ENCODE measurements at places on chromosomes 5 and 9.

DNA sequence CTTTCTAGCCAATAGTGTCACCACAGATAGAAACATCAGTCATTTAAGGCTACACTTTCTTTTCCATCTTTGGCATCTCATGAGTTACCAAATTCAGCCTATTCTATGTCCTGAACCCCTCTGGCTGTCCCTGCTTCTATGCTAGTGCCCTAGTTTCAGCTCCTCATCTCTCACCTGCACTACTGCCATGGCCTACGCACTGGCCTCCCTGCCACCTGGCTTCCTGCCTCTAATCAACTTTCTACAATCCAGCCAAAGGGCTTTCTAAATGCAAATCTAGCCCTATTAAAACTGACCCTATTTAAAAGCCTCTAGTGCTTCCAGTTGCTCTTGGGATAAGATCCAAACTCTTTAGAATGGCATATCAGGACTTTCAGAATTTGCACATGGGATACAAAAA lies 482.9 kb downstream of the TMEM38B start:
- no peak for DNase-seq

DNA sequence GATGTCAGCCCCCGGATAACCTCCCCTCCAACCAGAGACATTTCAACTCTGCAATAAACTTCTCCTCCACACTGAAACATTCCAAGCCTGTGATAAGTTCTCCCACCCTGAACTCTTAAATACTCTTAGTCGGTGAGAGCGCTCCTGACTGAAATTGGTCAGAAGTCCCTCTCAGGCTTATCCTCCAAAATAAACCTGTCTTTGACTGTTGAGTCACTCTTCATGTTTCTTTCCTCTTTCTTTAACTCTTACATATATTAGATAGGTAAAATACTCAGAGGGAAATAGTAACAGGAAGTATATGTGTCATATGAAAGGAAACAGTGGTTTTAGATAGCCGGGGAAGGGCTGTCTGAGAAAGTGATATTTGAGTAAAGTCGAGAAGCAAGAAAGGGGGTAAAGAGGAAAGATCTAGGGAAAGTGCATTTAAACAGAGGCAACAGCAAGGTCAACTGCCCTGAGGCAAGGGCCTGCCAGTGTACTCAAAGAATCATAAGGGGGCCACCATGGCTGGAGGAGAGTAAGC lies 11.0 kb upstream of the FAM81B start:
- no peak for DNase-seq

GRCh38 chr5:155290937-155291336 lies 277.4 kb downstream of the KIF4B start:
- DNase-seq = no peak

DNA sequence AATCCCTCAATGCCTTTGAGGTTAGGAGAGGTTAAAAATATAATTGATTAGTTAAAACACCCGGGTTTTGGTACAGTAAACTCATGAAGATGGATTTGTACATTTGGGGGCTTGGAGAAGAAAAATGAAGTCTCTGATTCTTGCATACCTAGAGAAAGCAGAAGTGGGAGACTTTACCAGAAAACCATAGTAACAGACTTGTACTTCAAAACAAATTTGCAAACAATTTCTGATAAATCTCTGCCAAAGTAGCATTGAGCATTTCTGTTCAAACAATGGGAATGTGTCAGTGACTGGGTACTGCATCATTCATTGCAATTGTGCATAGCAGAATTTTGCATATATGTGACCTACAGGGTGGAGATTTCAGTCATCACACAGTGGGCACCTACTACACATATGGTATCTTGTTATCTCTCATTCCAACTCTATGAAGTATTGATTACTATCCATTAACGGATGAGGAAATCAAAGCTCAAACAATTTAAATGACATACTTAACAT lies 256.9 kb downstream of the PLK2 start:
- no peak for DNase-seq

- DNase-seq = no peak
Observed at GRCh38 chr5:149794487-149794971, 64.4 kb downstream of the PPARGC1B start.

- no peak for DNase-seq
Observed at GRCh38 chr9:40925149-40925548, 203.3 kb downstream of the FOXD4L6 start.

DNA sequence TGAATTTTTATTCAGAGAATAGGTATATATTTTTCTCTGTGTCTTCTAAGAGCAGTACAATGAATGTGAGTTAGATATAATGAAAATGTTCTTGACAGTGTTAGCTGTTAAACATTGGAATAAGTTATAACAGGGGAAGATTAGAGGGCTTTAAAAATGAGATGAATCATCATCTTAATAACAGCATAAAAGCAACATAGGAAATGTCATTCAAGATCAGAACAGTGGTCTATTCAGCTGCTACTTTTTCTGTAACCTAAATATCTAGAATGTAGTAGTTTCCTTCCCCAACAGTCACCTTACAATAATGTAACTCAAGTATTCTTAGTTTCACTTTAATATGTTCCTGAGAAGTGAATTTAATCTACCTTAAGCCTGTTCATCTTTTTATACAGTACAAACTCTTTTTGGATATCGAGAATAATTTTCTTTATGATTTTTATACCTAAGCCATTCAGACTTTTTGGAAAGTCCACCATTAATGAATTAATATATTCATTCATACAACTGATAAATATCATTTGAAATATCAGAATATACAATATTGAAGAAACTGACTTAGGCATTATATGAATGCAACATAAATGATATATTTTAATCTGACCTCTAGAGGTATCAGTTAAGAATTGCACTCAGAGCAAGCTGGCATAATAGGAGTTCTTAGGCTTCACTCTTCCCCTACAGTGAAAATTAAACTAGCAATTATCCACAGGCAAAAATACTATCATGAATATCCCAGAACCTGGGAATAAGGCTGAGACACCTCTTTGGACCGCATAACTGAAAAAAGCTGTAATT lies 66.1 kb upstream of the EDIL3 start:
- no peak for DNase-seq

DNA sequence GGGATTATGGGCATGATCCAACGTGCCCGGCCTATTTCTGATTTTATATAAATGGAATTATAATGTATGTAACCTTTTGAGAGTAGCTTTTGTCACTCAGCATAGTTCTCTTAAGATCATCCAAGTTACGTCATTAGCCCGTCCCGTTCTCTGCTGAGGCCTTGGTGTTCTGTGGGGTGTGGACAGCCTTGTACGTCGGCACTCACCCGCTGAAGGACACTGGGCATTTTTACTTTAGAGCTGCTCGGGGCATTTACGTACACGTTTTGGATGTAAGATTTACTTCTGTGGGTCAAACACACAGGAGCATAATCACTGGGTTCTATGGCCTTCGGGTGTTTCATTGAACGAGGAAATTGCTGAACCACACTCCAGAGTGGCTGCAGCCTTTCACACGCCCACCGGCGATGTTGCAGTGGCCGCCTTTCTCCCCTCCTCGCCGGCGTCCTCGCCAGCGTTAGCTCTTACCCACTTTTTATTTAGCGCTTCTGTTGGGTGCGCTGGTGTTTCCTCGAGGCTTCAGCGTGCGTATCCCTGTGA lies 101.8 kb downstream of the EHMT1 start:
- DNase-seq = no peak

GRCh38 chr5:132422720-132423437 lies 53.4 kb downstream of the SLC22A5 start:
- peak; percentile 85 for DNase-seq

- no peak for DNase-seq
Observed at GRCh38 chr9:132414731-132415130, 4.7 kb downstream of the CFAP77 start.

DNA sequence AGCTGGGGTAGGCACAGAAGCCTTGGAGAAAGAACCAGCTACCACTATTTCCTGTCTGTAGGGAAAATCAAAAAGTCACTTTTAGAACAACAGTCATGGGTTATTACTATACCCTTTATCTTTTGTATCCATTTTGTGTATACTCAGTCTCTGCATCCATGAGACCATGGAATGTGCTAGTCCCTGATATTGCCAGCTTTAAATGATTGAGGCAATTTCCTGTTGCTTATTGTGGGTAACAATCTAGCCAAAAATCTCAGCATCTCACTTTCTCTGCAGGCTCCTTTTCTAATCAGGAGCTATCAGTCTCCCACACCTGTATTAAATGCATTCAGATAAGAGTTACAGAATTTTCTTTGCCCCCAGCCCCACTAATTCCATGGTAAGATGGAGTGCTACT lies 968 bp upstream of the KDM3B start:
- DNase-seq = no peak

DNA sequence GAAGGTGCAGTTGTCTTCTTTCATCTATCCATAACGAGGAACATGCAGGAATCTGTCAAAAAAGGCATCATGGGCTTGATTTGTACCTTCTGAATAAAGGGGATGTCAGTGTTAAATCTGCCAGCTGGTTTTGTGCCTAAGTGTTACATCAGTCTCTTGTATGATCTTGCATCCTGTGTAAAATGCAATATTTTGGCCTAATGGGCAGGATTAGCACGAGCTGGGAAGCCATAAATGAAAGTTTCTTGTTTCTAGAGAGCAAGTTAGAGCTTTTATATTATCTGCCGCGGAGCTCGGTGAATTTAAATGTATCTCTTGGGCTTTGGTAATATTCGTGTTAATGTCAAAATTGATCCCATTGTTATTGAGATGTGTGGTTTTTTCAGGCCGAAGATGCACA lies 526.1 kb upstream of the WWC1 start:
- no peak for DNase-seq

DNA sequence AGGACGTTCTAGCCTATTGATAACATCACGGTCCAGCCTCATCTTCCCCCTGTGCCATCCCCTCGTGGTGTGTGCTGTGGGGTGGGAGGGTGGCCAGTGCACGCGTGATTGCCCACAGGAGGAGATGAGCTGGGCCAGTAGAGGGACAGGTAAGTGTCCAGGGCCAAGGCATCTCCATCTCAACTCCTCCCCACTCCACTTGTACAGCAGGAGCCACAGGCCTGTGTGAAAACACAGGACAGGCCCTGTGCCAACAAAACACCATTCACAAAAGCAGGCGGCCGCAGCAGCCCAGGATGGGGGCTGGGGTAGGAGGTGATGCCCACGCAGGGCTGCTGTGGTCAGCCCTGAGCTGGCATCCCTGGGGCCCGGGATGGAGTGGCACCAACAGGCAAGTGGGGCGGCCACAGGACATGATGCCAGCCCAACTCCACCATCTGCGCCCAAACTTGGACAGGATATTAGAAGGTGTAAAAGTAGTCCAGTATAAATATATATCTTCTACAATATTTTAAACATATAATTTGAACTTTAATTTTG lies 32.6 kb downstream of the TPPP start:
- DNase-seq = no peak

GRCh38 chr9:21965401-21965951 lies 28.7 kb downstream of the CDKN2A start:
- peak; percentile 42 for DNase-seq

- DNase-seq = peak; percentile 71
Observed at GRCh38 chr5:150486402-150487198, 21.3 kb upstream of the NDST1 start.

- DNase-seq = peak; percentile 38
Observed at GRCh38 chr5:153276151-153276550, 214.3 kb upstream of the GRIA1 start.

- DNase-seq = no peak
Observed at GRCh38 chr5:129496421-129496820, 36.3 kb downstream of the ADAMTS19 start.

- no peak for DNase-seq
Observed at GRCh38 chr5:124733329-124733650, 13.1 kb downstream of the ZNF608 start.

- DNase-seq = no peak
Observed at GRCh38 chr9:113879318-113879717, 3.2 kb downstream of the ZNF618 start.

DNA sequence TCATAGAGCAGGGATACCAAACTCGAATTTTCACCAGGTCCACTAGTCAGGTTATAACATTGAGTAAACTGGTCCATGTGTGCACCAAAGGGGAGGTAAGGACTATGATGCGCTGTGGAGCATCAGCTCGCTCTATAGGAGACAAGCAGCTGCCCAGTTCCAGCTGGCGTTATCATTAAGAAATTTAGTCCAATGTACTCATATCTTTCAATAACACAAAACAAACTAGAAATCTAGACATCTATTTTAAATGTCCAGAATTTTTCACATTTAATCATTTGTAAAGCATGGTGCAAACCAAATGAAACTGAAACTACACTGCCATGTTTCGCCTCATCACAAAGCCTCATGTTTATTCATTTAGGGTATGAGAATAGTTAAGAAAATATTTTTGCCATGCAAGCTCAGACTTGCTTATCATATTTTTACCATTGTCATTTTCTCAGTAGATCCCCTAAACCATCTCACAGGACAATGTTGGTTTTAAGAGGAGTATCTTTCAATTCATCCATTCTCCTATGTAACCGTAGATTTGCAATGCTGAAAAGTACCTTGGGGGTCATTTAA lies 50.9 kb downstream of the ZNF474 start:
- DNase-seq = peak; percentile 10

DNA sequence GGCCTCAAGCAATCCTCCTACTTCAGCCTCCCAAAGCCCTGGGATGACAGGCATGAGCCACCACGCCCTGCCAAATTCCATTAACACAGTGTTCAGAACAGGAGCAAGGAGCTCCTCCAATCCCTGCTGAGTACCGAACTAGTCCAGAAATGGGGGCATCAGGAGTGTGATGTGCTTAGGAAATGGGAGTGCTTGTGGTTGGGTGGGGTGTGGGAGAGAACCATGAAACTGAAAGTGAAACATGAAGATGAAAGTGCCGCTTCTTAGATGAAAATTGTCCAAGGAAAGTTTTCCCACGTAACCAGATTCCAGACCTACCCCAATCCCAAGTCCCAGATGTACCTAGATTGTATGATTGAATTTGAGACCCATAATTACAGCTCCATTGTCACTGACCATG lies 16.7 kb upstream of the ZNF131 start:
- no peak for DNase-seq

GRCh38 chr5:134136771-134137170 lies 22.3 kb downstream of the TCF7 start:
- no peak for DNase-seq

GRCh38 chr9:6576987-6577386 lies 68.5 kb downstream of the GLDC start:
- DNase-seq = no peak

DNA sequence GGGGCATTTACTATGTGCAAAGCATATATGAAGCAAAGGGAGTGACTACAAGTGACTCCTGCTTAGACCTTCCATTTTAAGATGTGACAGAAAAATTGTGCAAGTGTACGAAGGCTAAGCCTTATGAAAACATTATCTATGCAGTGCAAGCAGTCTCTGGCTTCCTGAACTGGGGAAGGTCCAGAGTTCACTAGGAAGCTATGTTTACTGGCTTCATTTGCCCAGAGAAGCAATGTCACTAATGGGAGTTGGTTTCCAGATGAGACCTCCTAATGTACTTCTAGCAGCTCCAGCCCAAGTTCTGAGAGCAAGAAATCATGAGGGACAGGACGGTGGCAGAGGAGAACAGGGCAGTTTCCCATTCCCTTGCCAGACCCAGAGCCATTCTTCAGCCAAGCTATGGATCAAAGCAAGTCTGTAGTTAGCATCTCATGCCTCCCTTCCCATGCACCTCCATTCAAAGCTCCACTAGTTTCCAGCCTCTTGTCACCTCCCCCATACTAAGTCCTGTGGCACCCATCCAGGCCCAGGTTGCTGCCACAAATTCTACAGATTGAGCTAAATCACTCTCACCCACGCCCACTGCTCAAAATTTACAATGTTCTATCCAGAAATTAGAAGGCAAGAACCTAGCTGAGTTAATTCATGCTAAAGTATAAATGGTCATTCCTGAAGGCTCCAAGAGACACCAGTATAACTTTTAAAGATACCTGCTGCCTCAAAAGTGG lies 21.8 kb downstream of the MCTP1 start:
- no peak for DNase-seq

Data from GM12865 (cell line).